Mononuclear cell (primary cell): ENCODE measurements at places on chromosomes 7 and 10. TPM values are rescaled to one million over a fixed set of nuclear protein-coding genes. Genes with fewer than 3 reads are reported as not detected.

PPP1R3C gene
- total RNA-seq: 0.21 TPM

LRRC17 gene
- total RNA-seq: 0.10 TPM

HMX2 gene
- not detected for total RNA-seq

GPER1 gene
- 0.42 TPM for total RNA-seq

SAMD9 gene
- 52.7 TPM for total RNA-seq

SLC18A2 gene
- total RNA-seq: 2.8 TPM

IRF5 gene
- 26.7 TPM for total RNA-seq

ACSM6 gene
- not detected for total RNA-seq

PDK4 gene
- total RNA-seq: 1.2 TPM

DNAJC12 gene
- total RNA-seq: not detected

CALHM2 gene
- total RNA-seq: 10.3 TPM

TWIST1 gene
- total RNA-seq: not detected

AZGP1 gene
- total RNA-seq: not detected

CCDC136 gene
- 1.3 TPM for total RNA-seq

ZPBP gene
- not detected for total RNA-seq
